NCI-H460 (cell line): ENCODE measurements at places on chromosomes 7 and 10. TPM values are rescaled to one million over a fixed set of nuclear protein-coding genes. Genes with fewer than 3 reads are reported as not detected.

GRCh38 chr10:46264737-46265368 lies 21.9 kb upstream of the ANTXRL start:
- DNase-seq: no peak

- DNase-seq: no peak
Observed at GRCh38 chr10:124640538-124641231, 103.5 kb downstream of the FAM53B start.

The AKR1B15 gene
- total RNA-seq: 1.4 and 2.0 TPM in 2 replicates

GRCh38 chr10:52212802-52213201 lies 101.3 kb upstream of the DKK1 start:
- DNase-seq: no peak

GRCh38 chr10:13930120-13930519 lies 343.4 kb downstream of the PRPF18 start:
- DNase-seq: no peak
